ENCODE measurements at places on chromosomes 7 and 10.

DNA sequence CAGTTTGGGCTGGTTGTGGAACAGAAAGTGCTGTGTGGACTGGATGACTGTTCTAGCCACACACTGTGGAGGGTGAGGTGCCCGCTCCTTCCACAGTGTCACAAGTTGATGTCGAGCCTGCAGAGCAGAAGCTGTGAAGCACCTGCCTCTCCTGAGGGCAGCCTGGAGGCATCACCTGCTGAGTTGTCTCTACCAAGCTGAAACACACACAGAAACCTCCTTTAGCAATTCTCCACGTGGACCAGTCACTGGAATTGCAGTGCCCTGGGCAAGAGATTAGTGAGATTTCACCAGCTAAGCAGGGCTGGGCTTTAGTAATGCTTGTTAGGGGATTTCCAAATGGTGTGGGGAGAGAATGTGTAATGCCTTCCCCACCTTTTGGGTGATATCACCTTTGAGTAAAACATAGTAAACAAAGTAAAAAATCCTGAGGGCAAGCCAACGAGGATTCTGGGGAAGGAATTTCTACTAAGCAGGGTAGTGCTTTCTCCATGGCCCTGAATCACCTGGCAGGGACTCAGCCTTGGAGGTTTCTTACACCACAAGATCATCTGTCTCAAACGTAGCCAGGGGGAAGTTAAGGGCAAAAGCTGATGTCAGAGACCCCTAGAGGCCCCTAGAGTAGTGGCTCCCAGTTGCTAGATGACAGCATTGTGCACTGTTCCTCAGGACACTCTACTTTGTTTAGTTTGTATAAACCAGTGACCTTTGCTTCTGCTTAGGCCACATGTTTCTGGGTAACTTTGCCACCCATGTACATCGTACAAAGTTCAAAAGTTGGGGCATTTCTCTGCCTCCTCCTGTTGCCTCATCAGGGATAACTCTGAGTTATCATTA lies 233.1 kb upstream of the IGFBP3 start:
- peak; percentile 18 for DNase-seq

DNA sequence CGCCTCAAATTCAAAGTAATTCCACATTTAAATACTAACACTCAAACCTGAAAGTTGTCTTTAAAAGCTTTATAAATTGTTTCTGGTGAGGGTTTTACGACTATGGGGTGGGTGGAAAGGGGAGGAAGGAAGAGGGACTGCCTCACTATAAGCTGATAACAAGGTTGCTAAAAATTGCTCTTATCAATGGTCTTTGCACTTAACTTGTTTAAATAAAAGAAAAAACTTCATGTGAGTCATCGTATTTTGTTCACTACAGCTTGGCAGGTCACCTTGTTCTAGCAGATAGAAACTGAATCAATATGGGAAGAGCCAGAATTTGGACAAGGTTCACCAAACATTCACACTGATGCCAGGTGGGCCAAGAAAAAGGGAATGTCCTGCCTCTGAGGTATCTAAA lies 129.2 kb downstream of the TES start:
- DNase-seq = no peak

DNA sequence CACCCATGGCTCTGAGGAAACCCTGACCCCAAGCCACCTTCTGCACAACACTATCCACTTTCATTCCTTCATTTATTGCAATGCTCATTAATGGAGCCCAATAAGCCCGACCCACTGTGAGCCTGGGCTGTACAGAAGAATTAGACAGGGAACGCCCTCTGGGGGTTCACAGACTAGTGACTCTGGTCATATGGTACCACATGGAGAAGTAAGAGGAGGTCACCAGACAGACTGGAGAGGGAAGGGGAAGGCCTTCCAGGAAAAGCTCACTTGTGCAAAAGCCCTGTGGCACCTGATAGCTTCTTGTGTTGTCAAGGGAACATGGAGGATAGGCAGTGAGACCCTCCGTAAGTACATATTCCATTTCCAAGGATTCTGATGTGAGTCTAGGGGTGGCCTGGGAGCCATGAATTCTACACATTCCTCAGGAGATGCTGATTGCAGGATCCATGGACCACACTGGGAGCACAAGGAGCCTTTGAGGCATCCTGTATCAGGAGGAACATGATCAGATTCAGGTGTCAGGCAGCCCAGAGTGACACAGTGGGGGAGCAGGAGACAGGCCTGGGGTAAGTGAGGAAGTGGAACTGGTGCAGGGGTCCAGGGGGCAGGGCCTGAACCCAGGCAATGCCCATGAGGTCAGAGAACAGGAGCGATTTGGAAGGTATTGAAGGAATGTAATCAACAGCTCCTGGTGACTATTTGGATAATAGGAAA lies 19.9 kb downstream of the TMEM72 start:
- no peak for DNase-seq

- no peak for DNase-seq
These were observed 301.8 kb upstream of the ZWINT start for GRCh38 chr10:56662765-56663447.

GRCh38 chr7:108486291-108486966 lies 30.2 kb upstream of the NRCAM start:
- peak; percentile 21 for DNase-seq

DNA sequence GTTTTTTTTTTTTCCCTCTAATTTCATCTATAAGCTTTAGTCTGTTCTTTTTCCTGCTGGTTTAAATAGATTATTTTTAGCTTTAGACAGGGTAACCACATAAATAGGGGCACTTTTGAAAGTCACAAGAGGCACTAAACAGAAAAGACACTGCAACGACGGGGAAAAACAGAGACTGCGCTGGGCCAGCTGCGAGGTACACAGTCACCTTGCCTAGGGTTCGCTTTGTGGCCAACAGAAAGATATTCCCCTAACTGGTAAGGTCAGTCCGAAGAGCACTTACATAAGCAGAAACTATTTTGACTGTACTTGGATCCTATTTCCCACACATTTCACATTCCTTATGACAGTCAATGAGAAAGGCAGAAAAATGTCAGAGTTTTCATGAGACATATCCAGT lies 175.6 kb upstream of the PHF14 start:
- no peak for DNase-seq

DNA sequence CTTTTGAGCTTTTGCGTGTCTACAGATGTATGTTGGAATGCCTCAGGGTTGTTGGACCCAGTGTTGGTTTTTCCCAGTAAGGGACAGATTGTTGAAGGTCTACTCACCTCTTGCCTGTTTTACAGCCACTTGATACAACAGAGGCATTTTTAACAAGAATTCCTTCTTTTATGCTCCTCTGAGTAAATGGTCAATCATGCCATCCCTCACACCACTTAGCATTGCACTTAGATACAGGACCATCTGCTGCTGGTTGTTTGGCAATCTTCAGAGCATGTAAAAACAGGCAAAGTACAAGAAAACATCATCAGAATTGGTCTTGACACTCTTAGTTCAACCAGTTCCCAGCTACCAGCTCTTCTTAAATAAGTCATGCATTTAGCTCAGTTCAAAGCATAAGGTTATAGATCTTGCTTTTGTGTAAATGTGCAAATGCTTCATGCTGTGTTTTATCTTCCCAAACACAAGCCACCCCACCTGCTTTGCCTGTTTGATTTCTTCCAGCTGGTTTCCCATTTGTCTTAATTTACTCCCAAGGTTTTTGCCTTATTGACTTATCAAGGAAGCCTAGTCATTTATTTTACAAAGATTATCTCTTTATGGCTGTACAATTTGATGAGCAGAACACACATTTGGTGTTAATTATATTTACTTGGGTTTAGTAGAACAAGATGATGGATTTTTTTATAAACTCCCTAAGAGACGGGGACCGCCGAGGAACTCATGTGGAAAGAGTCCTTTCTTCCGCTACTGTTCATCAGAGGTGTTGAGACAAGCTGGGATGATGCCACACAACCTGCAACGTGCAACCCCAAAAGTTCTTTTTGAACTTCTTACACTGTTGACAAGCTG lies 136.6 kb downstream of the AHR start:
- no peak for DNase-seq

DNA sequence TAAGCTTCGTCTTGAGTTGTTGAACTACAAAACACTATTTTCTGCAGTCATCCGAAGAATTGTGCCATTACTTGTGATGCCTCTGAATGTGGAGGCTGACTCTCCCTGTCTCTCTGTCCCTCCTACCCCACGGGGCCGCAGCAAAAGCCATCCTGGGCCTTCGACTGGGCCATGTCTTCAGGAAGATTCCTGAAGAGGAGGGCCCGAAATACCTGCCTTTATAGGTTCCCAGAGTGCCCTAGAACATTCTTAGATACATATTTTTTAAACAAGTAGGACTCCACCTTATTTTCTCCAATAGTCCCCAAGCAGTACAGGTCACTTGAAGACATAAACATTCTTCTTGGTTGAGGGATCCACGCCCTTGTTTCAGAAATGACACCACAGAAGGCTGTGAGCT lies 8.1 kb downstream of the IGFBP3 start:
- no peak for DNase-seq

- no peak for DNase-seq
These were observed 36.3 kb upstream of the EXOC6 start for GRCh38 chr10:92811986-92812385.

- DNase-seq = no peak
These were observed 122.8 kb downstream of the THSD7A start for GRCh38 chr7:11709196-11709595.

GRCh38 chr10:14240253-14241189 lies 90.2 kb downstream of the FRMD4A start:
- DNase-seq = no peak

DNA sequence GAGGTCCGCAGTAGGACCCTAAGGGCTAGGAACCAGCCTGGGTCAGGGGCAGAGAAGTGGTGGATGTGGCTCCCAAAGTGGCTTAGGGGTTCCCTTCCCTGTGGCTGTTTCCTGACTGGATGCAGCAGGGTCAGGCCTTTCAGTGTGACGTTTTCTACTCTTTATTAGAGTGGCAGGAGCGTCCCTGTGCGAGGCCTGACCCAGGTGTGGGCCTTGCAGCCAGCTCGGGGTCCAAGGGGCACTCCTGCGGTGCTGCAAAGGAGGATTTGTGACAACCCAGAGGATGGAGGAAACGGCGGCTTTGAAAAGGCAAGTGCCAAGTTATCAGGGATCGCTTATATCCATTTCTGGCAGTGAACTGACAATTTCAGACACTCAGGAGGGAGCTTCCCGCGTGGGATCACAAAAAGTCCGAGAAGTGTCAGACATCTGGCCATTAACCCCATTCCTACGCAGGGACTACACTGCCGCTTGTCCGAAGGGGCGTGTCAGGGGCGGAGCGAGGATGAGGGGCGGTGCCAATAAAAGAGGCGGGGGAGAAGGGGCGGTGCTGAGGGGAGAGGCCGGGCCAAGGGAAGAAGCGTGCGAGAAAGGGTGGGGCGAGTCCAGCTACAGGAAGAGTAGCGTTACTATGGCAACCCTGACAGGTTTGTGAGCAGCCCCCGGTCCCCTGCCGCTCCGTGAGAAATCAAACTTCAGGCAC lies 98.8 kb upstream of the ZNF722 start:
- DNase-seq = no peak

DNA sequence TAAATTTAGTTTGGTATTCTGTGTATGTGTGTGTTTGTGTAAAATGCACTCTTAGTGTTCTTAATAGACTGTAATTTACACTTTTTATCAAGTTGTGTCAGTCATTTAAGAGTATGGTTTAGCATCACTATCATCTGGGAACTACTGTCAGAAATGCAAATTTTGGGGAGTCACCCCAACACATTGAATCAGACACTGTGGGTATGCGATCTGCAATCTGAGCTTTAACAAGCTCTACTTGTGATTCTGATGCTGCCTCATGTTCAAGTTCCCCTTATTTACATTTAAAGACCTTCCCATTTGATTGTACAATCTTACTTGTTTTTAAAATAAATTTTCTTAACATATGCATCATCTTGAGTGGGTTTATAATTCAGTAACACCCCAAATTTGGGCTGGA lies 218.1 kb upstream of the FOXP2 start:
- DNase-seq = no peak

- DNase-seq = no peak
These were observed 83.1 kb upstream of the A1CF start for GRCh38 chr10:50968386-50969091.

- no peak for DNase-seq
These were observed 115.3 kb downstream of the ST7 start for GRCh38 chr7:117068511-117069145.

- DNase-seq = no peak
These were observed 153.0 kb upstream of the PDE1C start for GRCh38 chr7:32223071-32223650.

DNA sequence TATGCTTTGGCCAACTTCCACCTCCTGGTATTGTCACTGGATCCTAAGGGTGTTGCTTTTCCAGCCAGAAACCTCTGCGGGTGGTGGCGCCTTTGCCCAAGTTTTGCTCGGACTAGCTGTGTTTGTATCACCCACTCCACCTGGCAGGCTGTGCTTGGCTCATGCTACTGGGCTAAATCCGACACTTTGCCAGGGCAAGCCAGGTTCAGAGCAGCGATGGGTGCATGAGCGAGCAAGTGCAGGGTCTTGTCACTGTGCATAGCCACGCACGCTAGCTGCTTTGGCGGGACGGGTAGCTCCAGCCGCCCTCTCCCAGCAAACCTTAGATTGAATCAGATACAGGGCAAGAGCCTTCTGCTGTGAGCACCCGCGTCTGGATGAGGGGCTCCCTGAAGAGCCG lies 737.5 kb downstream of the PCDH15 start:
- DNase-seq = no peak

GRCh38 chr10:71981015-71981875 lies 17.1 kb downstream of the CHST3 start:
- DNase-seq = no peak

DNA sequence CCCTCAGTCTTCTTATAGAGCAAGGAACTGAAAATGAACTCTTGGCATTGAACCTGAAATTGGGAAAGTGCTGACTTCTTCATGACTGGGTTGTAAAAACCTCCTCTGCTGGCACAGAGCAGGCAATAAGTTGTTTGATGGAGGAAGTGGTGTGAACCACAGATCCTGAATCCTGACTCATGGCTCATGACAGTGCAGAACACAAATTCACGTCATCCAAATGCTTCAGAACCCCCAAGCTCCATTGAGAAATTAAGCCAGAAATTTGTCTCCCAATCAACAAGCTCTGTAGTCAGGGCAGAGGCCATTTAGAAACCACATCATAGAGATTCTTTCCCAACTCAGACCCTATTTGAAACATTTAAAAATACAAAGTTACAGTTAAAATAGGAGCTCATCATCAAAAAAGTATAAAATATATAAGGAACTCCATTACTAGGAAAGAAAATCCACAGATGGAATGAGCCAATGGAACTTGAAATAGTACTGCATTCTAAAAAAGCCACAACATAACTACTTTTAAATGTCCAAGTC lies 10.3 kb upstream of the STK17A start:
- no peak for DNase-seq

DNA sequence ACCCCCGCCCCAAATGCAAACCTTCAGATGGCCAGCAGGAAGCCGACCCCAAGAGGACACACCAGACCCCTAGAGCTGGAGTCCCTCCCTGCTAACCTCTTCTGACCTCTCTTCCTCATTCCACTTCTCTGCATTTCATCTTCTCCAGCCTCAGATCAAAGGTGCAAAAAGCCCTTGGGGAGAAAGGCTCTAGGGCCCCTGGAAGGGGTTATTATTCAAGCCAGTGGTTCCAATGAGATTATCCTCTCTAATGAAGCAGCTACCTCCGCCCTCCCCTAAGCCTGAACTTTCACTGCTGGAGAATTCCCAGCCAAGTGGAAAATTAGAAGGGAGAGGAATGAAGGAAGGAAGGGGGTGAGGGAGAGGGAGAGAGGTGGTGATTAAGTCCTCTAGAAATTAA lies 343.9 kb downstream of the PLXNA4 start:
- no peak for DNase-seq

Measured in GM13977 (cell line).